Lower leg skin (tissue), 4 donors: ENCODE measurements at places on chromosomes 11 and 22.

DNA sequence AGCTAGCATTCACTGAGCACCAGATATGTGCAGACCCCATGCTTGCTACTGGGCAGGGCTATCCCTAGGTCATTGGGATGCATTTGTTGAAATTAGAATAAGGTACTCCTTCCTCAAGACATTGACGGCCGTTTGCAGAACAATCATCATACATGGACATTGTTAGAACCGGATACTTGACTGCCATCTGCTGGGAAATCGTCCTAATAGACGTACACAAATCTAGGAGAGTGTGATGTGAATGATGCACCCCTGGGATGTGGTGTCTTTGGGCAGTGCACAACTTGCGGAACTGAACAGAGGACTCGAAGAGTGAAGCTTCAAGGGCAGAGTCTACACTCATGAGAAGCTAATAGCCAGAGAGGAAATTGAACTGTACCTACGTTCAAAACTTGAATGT lies 35.9 kb downstream of the MYO18B start:
- no peak for DNase-seq

DNA sequence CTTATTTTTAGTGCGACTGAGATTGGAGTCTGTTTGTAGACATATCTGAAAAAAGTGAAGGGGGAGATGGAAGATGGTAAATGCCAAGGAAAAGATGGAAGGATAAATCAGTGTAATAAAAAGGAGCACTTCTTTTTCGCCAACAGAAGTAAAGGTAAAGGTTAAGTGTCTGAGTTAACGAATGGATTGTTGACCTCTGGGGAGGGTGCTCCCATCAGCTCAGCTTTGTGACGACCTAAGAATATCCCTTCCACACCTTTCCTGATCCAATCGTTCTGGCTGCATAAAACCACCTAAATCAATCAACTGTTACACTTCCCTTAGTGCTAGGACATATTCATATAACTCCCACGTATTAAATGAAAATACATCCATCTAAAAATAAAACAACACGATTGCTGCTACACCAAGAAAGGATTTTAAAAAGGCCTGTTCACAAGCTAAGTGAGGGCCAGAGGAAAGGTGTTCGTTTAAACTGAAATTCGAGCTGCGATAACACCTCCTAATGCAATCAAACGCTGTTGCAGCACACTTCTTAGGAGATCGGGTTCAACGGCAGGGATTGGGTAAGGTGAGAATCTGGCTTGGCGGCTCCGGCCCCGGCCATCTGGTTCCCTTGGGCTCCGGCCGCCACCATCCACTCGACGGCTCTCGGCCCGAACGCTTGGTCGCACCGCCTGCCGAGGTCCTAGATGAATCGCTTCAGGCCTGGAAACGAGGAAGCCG lies 658 bp downstream of the C11orf71 start:
- DNase-seq = no peak

DNA sequence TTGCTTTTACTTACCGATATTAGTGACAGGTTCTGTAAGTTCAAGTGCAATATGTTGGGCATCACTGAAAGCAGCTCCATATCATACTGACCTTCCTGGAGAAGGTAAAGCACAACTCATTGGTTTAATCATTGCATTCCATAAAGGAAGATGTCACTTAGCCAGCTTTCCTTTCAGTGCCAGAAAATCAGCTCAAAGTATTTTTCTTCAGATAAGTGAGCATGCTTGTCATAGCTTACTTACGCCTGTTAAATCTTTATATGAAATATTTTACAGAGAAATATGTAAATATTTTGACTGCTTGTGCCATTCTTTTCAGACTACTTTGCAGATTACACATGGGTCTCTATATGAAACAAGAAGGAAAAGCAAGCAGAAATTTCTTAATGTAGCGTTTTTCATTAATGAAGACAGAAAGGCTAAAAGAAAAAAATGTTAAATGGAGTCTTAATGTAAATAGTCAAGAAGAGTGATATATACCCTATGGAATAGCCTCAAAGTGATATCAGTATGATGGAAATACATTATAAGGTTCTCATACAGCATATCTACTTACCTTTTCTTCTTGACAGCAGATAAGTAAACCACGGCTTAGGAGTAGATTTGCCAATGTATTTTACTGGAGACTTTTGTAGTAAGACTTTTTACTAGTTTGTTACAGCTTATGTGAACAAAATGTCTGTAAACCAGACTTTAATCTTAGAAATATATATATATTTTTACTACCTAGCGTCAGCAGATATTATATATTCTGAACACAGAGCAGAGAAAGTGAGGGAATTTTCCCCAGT lies 649.7 kb downstream of the METTL15 start:
- no peak for DNase-seq

DNA sequence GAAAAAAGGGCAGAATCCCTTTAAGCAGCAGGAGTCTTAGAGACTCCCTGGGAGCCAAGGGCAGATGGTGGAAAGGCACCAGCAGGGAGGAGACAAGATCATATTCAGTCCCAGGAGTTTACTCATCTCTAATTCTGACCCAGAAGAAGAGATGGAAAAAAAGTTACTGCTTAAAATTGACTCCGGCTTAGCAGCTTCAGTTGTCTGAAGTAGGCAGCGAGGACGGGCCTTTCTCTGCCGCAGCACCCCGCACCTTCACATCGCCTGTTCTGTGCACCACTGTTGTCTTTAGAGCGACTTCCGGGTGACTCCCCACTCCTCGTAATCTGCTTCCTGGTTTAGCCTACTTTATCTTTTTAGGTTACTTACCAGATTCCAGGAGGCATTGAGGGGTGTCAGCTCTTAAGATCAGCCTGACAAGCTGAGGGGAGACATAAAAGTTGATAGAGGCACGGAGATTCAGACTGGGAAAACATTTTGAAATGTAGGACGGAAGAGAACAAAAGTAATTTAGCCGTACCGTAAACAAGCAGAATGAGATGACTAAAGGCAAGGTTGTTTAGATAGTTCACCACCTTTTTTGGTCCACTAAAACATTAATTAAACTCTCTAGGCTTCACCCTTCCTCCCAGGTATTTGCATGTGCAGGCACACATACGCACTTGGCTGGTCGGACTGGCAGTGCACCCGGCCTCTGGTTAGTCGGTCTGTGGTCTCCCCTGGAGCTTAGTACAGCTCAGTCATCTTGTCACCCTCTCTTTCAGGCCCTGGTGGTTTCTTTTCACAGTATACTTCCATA lies 74.3 kb downstream of the CECR2 start:
- DNase-seq = no peak

- no peak for DNase-seq
Measured at GRCh38 chr11:42169191-42169590, 709.7 kb upstream of the LRRC4C start.

DNA sequence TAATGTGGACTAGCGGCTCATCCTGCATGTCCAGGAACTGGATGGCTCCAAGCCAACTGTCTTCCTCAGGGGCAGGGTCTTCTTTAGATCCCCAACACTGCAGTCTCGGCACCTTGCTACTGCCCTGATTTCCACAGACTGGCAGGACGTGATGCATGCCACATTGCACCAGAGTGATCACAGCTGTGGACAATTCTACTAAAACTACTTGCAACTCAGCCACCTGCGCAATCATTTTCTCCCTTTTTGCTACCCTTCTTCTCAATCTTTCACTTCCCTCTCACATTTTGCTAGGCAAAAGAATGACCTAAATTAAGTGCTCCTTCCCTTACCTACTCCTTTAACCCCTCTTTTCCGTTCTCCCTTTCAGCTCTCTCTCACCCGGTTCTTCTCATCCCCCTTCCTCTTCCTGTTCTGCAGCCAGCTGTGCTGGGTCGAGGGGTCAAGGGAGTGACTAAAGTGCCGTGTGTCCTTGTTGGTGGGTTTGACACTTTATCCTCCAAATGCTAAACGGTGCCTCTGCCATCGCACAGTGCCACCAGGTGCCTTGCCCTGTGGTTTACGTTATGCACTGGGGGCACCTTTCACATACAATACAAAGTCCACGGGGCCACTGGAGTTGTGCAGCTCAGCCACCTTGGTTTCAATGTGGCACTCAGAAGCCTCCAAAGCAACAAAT lies 11.5 kb upstream of the PEX26 start:
- DNase-seq = no peak

- no peak for DNase-seq
Measured at GRCh38 chr11:116511684-116512083, 261.1 kb downstream of the BUD13 start.

DNA sequence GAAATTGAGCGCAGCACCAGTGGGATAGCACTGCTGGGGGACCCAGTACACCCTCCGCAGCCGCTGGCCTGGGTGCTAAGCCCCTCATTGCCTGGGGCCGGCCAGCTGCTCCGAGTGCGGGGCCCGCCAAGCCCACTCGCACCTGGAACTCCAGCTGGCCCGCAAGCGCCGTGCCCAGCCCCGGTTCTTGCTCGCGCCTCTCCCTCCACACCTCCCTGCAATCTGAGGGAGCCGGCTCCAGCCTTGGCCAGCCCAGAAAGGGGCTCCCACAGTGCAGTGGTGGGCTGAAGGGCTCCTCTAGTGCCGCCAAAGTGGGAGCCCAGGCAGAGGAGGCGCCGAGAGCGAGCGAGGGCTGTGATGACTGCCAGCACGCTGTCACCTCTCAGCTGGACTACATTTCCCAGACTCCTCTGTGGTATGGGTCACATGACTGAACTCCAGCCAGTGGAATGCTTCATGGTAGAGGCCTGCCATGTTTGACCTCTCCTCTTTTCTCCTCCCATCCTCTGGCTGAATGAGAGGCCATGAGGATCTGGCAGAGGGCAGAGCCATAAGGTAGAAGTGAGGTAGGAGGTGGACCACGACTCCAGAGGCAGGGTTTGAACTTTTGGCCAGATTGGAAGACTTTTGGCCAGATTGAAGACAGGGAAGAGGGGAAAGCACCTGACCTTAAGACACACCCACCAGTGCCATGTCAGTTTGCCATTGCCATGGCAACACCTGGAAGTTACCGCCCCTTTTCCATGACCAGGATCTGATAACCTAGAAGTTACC lies 6.2 kb downstream of the MRGPRD start:
- DNase-seq = no peak

- DNase-seq = peak; percentile 94
Measured at GRCh38 chr22:50531546-50531961, 1.7 kb upstream of the TYMP start.

- DNase-seq = no peak
Measured at GRCh38 chr22:19349778-19350475, 58.4 kb upstream of the CLTCL1 start.

- no peak for DNase-seq
Measured at GRCh38 chr11:71349627-71350026, 97.2 kb upstream of the SHANK2 start.

GRCh38 chr11:84419616-84420015 lies 1133.4 kb upstream of the CCDC90B start:
- no peak for DNase-seq

- no peak for DNase-seq
Measured at GRCh38 chr11:35126000-35126878, 12.7 kb upstream of the CD44 start.

- DNase-seq = no peak
Measured at GRCh38 chr22:31233001-31233400, 20.9 kb downstream of the LIMK2 start.

- peak; percentile 87 for DNase-seq
Measured at GRCh38 chr11:6321356-6321755, 1.1 kb upstream of the CAVIN3 start.

- DNase-seq = no peak
Measured at GRCh38 chr22:29690476-29690875, 29.3 kb upstream of the CABP7 start.

- DNase-seq = peak; percentile 61
Measured at GRCh38 chr11:66216911-66217310, 51.5 kb upstream of the RAB1B start.

GRCh38 chr11:86535773-86536172 lies 136.6 kb downstream of the ME3 start:
- DNase-seq = no peak

GRCh38 chr11:2122222-2122906 lies 16.8 kb downstream of the IGF2 start:
- DNase-seq = no peak

DNA sequence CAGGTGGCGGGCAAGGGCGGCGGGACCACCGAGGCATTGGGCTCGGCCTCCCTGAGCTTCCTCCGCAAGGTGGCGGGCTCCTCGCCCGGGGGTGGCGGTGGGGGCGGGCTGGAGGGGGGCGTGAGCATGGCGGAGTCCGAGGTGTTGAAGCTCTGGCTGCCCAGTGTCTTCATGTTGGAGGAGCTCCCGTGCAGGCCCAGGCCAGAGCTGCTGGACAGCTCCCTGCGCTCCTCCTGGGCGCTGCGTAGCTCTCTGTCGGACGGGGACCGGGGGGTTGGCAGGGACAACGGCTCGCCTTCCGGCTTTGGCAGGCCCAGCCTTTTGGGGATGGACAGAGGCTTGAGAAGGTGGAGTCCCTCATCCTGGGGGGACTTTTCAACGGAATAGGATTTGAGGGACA lies 43.9 kb upstream of the BID start:
- DNase-seq = no peak

DNA sequence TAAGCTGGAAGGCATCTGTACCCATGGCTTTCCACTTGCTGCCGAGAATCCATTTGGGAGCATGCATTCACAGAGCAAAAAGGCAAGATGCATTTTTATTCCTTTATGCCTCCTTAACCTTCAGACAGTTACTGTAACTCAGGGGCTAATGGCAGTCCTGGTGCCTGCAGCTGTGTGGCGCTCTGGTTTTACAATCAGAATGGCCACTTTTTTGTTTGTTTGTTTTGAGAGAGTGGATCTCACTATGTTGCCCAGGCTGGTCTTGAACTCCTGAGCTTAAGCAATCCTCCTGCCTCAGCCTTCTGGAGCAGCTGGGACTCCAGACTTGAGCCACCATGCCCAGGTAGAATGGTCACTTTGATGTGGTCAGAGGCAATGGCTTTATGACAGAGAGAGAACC lies 101.8 kb downstream of the NAV2 start:
- no peak for DNase-seq

GRCh38 chr11:131592152-131592551 lies 221.7 kb downstream of the NTM start:
- no peak for DNase-seq

- no peak for DNase-seq
Measured at GRCh38 chr22:37178350-37179125, 9.5 kb downstream of the C1QTNF6 start.

DNA sequence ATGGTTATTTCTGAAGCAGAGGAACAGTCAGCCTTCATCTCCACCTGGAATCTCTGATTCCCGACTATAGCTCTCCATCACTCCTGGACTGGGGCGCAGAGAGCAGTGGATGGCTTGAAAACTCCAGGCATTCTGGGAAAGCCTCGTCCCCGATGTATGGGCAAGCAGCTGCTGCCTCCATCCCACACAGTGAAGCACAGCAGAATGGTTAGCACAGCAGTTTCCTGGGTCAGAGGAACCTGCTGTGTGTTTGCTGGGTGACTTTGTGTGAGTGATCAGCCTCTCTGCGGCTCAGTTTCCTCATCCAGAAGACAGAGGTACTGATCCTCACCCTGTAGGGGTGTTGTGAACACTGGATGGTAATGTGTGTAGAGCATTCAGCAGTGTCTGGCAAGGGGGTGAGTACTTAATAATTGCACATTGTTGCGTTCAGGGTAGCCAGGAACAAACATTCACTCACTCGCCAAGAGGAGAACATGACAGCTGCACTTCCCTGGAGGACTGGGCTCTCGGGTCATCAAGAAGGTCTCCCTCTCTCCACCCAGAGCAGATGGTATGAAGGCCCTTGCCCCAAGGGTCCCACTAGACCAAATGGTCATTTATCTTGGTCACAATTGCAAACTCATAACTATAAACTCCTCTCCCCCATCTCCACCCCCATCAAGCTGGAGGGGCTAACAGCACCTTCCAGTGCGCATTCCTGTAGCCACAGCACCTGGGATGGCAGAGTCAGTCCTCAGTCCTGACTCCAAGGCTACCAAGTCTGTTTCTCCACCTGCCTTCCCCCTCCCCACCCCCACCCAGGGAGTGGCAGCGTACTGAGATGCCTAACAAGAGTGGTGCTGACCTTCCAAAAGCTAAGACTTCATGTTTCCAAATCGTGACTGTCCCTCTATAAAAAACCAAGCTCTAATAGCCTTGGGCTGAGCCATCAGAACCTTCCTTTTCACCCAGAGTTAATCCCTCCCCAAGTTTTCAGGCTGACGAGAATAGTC lies 1.5 kb upstream of the CHST1 start:
- no peak for DNase-seq
